Forelimb muscle (tissue), 1 donor: ENCODE measurements at places on chromosomes 7 and 10. TPM values are rescaled to one million over a fixed set of nuclear protein-coding genes. Genes with fewer than 3 reads are reported as not detected.

- DNase-seq: no peak
Observed at GRCh38 chr7:37068038-37068437, 343.7 kb upstream of the AOAH start.

Gene INA
- 0.15 TPM for polyA plus RNA-seq

DNA sequence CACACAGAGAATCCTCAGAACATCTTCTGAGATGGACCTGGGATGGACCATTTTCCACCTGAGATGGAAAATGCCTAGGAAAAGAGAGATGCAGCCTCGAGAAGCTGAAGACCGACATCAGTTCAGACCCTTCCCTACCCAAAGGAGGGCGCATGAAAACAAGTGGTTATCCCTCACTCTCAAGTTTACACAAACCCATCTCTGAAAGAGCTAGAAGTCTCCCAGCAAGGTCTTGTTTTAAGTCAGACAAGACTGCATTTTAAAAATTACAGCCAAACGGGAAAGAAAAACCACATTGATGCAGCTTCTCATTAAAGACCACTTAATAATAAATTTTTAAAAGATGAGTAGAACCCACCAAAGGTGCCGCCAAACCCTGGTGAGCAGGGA is 1.3 kb downstream of the RAPGEF5 start:
- no peak for DNase-seq

DNA sequence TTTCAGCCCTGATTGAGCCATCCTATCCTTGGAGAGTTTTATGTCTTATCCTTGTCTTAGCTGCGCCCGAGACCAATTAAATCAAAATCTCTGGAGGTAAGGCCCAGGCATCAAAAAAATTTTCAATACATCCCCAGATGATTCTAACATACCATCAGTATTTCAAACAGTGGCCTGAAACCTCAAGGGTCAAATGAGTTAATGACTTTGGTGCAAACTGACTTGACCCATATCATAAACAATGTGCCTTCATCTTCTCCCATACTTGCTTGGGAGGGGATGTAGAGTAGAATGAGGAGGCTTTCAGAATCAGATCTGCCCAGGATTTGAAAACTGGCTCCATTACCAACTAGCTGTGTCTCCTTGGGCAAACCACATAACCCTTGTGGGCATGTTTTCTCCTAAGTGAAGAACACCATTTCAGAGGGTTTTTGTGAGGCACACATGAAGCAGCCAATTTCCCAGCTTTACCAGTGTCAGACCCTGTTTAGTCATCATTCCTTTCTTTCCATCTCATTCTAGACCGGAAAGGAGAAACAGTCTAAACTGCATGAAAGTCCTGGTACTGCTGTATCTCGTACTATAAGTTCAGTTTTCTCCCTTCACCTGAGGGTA is 35.7 kb upstream of the ATXN7L1 start:
- no peak for DNase-seq

DNA sequence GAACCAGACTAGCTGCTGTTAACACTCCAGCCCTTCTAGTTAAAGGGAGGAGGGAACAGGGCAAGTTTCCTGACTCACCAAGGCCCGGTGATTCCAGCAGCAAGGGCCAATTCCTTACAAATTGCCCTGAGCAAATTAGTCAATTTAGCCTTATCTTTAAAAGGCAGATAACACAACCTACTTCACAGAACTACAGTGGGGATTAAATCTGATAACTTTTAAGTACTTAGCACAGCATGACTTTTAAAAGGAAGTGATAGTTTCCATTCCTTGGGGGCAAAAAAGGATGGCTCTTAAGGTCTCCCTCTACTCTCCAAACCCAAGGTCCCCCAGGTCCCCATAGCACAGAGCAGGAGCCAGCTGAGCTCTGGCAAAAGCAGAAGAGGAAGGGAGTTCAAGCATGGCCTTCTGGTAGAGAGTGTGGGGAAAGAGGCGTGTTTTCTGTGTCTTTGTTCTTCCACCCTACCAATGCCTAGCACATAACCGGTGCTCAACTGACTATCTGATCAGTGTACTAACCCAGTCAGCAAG is 4.0 kb downstream of the CDCA7L start:
- no peak for DNase-seq

GRCh38 chr7:87345962-87346371 is 503 bp downstream of the CROT start:
- no peak for DNase-seq

GRCh38 chr10:24238519-24239247 is 29.7 kb downstream of the KIAA1217 start:
- DNase-seq: no peak

GRCh38 chr7:50502947-50503346 is 52.8 kb upstream of the FIGNL1 start:
- no peak for DNase-seq

GRCh38 chr10:31147210-31147608 is 115.5 kb upstream of the ZNF438 start:
- DNase-seq: no peak

Gene SPAG6
- polyA plus RNA-seq: 7.7 TPM

Gene NPSR1
- polyA plus RNA-seq: 0.38 TPM

DNA sequence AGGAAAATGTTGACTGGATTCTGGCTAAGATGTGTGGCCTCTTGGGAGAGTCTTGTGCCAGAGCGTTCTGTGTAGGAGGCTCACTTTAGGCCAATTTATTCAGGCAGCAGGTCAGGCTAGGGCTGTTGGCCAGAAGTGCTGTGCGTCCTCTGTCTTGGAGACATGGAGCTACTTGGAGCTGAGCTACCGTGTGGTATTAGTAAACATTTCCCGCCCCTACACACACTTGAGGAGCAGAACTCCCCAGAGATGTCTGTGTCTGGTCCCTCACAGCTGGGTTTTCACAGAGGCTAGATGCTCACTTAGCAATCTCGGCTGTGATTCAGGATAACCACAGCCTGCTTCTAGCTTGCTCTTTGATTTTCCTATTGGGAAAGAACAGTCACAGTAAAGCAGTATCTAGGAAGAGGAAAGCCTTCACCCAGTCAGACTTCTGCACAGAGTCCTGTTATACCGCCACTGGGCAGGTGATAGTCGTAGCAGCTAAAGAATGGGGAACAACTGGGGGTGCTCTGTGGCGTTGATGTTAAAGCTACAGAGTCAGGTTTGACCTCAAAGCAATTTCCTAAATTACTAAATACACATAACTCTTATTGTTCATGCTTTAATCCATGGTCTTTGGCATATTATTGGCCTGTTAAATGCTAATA is 86.7 kb downstream of the MDFIC start:
- peak; percentile 72 for DNase-seq

Gene MYL7
- polyA plus RNA-seq: 7.0 TPM

Gene ABCC2
- 1.0 TPM for polyA plus RNA-seq

GRCh38 chr10:121041499-121041898 is 190.3 kb downstream of the WDR11 start:
- no peak for DNase-seq

DNA sequence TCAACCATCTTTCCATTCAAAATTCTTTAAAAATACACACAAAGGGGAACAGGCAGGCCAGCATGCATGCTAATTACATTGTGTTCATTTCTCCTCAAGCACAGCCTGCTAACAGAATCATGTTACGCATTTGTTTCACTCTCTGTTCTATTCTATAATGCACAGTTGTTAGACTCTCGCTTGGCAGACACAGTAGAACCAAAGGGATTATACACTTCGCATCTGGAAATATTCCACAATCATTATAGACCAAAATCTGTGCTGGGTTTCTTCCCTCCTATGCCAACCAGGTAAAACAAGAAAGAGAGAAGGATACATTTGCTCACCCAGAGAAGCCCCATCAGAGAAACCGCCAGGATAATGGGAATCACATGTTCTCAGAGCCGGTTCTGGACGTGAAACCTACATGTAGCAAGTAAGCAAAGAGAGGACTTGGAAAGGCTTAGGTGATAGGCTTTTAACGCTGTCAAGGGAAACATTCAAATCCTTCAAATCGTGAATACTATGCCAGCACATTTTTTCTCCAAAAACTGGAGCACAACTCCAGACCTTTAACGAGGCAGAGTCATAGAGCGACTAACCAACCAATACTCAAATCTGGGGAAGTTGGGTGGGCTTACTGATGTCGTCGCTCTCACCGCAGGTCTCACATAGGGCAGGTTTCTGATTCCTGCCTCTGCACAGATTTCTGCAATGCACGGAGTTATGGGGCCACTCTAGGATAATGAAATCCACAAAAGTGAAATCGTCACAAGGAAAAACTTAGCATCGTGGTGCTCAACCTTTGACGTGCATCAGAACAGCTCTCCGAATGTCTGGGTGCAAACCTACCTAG is 380.5 kb upstream of the AUTS2 start:
- DNase-seq: no peak

- no peak for DNase-seq
Observed at GRCh38 chr10:89167915-89168314, 39.2 kb downstream of the CH25H start.

DNA sequence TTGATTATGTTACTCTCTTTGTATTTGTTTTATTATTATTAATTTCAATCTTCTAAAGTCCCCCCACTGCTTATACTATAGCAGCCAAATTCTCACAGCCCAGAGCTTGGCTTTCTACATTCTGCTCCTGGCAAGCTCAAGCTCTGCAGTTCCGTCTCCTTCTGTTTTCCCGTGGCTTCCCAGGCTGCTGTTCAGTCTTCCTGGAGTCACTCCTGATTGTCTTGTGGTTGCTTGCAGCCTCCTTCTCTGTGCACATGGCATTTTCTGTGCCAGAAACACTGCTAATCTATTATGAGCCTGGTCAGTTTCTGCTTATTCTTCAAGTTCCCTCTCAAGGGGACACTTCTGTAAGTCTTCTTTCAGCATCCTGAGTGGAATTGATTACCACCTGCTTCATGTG is 533.7 kb upstream of the IGFBP3 start:
- DNase-seq: peak; percentile 61

DNA sequence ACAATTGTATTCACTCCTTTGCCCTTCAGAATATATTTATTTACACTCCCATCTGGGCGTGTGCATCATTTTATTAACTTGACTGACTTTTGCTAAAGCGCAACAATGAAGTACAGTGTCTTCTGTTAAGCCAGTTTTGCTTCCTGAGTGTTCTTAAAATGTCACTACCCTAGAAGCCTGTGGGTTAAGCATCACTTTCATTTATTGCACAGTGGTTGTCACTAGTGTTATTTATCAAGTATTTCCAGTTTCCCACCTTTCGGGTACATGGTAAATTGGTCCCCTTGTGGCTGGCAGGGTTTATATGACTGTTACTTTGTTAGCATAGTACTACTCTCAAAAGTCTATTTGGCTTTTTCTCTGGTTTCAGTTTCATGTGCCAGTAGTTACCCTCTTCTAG is 3.3 kb downstream of the HILPDA start:
- no peak for DNase-seq

GRCh38 chr7:149223761-149224160 is 15.7 kb upstream of the ZNF212 start:
- DNase-seq: no peak

- DNase-seq: no peak
Observed at GRCh38 chr10:74096777-74097176, 53.9 kb downstream of the AP3M1 start.

Gene EBLN1
- not detected for polyA plus RNA-seq

DNA sequence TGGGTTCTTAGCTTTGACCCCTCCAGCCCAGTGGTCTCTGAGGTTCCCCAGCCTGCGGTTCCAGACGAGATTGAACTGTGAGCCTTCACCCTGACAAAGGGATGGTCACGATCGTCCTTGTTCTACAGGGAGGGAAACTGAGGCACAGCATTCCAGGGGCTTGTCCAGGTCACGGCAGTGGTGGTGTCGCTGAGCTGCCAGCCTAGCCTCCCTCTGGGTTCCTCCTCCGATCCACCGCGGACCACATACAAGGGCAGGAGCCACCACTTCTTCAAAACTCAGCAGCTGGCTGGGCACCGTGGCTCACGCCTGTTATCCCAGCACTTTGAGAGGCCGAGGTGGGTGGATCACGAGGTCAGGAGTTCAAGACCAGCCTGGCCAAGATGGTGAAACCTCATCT is 35.8 kb downstream of the ELFN1 start:
- no peak for DNase-seq

DNA sequence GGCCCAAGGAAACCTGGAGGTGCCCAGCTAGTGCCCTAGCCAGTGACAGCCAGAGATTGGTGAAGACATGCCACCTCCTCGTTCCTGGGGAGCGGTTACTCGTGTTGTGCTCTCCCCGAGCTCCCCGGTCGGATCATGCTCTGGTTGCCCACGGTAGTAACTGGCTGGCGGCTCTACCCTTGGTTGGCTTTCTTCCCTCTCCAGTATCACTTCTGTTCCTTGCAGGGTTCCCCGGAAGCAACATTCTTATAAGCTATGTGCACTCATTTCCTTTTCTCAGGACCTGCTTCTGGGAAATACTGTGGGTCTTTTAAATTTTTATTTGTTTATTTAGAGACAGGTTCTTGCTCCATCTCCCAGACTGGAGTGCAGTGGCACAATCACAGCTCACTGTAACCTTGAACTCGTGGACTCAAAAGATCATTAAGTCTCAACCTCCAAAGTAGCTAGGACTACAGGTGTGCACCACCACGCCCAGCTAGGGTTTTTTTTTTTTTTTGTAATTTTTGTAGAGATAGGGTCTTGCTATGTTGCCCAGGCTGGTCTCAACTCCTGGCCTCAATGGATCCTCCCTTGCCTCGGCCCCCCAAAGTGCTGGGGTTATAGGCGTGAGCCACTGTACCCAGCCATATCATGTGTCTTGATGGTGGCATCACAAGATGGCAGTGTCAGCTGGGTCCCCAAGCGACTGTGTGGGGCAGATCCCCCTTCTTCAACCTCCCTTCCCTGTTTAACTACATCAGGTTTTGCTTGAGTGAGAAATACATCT is 6.9 kb upstream of the CALHM1 start:
- no peak for DNase-seq

DNA sequence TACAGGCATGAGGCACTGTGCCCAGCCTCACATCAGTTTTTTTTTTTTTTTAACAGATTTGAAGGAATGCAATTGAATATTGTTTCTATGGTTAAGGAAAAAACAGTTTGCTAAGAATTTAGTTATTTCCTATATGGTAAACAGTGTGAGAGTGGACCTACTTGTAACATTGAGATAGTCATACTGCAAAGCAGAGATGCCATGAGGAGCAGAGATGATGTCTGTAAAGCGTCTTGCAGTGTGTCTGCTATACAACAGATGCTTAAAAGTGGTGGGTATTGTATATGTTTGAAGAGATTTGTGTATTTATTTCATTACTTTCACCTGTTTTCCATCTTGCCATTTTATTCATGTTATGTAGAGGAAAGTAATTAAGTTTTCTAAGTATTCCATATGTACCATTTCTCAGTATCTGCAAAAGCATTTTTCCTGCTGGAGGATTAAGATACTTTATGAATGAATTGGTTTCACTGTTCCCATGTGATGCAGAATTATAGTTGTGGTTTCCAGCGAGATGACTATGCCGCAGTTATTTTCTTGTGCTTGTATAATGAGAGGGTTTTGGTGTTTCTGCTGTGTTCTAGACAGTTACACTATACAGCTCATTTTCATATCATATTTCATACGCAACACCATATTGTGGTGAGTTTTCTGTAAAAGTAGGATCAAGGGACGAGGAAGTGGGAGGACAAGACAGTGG is 26.6 kb downstream of the TET1 start:
- no peak for DNase-seq

Gene NKX1-2
- polyA plus RNA-seq: not detected
